Immature natural killer cell (primary cell): ENCODE measurements at places on chromosomes 3 and 15. TPM values are rescaled to one million over a fixed set of nuclear protein-coding genes. Genes with fewer than 3 reads are reported as not detected.

The CFAP91 gene
- polyA plus RNA-seq = not detected

The SEMA6D gene
- not detected for polyA plus RNA-seq

The ATP13A3 gene
- polyA plus RNA-seq = 5.2 TPM

The DNAH12 gene
- polyA plus RNA-seq = not detected

The STARD9 gene
- polyA plus RNA-seq = 1.1 TPM

The TMEM158 gene
- not detected for polyA plus RNA-seq

The NR1I2 gene
- 0.40 TPM for polyA plus RNA-seq

The SMCO1 gene
- not detected for polyA plus RNA-seq

The CKMT1B gene
- not detected for polyA plus RNA-seq

The MRAS gene
- not detected for polyA plus RNA-seq

The CHRNA3 gene
- not detected for polyA plus RNA-seq

The SLC51B gene
- not detected for polyA plus RNA-seq

The TARS3 gene
- polyA plus RNA-seq = 0.41 TPM

The LMOD3 gene
- polyA plus RNA-seq = 0.08 TPM

The RBP2 gene
- polyA plus RNA-seq = not detected

The KCNAB1 gene
- 0.31 TPM for polyA plus RNA-seq

The ZNF662 gene
- polyA plus RNA-seq = not detected

The WDR72 gene
- not detected for polyA plus RNA-seq

The PRR23E gene
- not detected for polyA plus RNA-seq

The MST1R gene
- 1.1 TPM for polyA plus RNA-seq

The MOBP gene
- polyA plus RNA-seq = not detected

The SPINK8 gene
- polyA plus RNA-seq = not detected

The GCNT3 gene
- not detected for polyA plus RNA-seq

The CHRD gene
- not detected for polyA plus RNA-seq

The C3orf38 gene
- 30.2 TPM for polyA plus RNA-seq

The LRRC49 gene
- 0.68 TPM for polyA plus RNA-seq

The IQGAP1 gene
- 179 TPM for polyA plus RNA-seq

The SLC28A2 gene
- polyA plus RNA-seq = not detected

The HACD2 gene
- 37.0 TPM for polyA plus RNA-seq

The UBA7 gene
- polyA plus RNA-seq = 28.5 TPM

The DUOX1 gene
- polyA plus RNA-seq = 3.4 TPM

The EFHB gene
- 0.52 TPM for polyA plus RNA-seq

The SETD2 gene
- 7.4 TPM for polyA plus RNA-seq

The IL12A gene
- polyA plus RNA-seq = 0.12 TPM

The PLA2G4D gene
- not detected for polyA plus RNA-seq

The FAM174B gene
- 0.71 TPM for polyA plus RNA-seq

The C3orf70 gene
- not detected for polyA plus RNA-seq

The ANKRD63 gene
- not detected for polyA plus RNA-seq

The AP4E1 gene
- polyA plus RNA-seq = 3.2 TPM

The KIF7 gene
- polyA plus RNA-seq = not detected
